ENCODE measurements at places on chromosomes 1 and 21.

GRCh38 chr1:8680664-8681650 lies 136.5 kb downstream of the RERE start:
- no peak for DNase-seq

DNA sequence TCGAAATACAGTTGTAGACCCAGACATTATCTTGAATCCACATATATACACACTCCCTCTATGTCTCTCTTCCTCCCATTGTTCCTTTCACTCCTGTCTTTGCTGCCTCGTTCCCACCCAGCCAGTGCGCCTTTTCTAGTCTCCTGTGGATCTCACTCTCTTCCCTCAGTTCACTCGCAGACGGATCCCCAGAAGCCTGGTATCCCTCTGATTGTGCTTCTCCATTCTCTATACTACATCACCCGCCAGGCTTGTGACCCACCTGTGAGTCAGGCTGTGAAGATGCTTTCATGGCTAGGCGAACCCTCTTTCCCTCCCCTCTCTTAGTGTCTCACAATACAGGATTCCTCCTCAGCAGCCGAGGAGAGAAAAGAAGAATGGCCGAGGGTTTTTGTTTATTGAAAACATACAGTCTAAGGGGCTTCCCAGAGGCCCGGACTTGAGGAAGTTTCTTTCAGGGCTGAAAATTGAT lies 1.5 kb downstream of the HCN3 start:
- no peak for DNase-seq

DNA sequence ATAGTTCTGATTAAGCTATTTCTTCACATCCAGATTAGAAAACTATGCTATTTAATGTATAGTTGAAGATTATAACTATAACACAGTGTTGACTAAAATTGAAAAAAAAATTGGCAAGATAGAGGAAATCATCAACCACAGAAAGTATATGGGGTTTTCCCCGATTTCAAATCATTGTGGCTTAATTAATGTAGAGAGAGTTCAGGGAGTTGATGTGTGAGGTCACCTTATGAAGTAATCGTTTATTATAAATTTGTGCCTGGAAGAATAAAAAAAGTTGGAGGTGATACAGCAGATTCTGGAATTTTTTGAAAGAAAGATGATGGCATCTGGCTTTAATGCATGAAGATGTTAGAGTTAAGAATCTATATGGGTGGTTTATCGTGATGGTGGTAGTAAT lies 84.3 kb downstream of the PTGS2 start:
- no peak for DNase-seq

GRCh38 chr1:182235952-182236650 lies 155.5 kb downstream of the GLUL start:
- no peak for DNase-seq

DNA sequence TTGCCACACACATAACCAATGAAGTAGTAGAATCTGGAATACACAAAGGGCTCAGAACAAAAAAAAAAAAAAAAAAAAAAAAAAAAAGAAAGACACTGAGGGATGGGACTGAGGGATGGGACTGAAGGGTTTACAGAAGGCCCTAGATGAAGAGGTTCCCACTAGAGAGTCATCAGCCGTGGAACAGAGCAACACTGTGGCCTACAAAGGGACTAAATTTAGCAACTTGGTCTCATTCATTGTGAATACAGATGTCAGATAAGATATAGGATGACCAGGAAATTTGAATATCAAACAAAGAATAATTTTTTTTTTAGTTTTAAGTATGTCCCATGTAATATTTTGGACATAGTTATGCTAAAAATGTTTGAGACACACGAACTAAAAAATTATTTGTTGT lies 62.1 kb downstream of the GLUL start:
- DNase-seq, result no peak

- DNase-seq, result no peak
Measured at GRCh38 chr1:248183996-248184395, 9.4 kb downstream of the OR2M2 start.

- DNase-seq, result no peak
Measured at GRCh38 chr1:221775206-221775605, 33.3 kb upstream of the DUSP10 start.

DNA sequence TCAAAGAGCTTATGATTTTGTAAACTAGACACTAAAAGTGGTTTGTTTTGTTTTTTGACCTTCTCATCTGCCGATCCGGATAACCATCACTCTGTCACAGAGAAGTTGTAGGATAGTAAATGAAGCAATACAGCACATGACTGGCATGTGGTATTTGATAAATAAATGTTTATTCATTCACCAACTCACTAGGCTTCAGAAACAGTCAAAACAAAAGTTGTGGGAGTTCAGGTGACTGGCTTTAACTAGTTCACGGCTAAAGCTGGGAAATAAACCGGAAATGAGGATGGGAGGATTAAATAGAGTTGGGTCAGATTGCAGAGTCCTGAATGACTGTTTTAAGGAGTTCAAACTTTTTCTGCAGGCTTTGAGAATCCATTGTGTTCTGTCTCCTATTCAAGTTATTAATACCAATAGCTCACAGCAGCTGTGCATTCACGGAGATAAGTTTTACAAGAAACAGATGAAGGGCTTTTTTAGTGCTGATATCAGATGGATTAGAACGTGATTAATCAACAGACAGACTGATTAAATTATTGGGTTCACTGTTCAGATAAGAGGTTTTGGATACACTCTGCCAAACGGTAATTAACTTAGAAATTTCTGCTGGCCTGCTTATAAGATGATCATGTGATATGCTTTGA lies 463.3 kb downstream of the DPYD start:
- no peak for DNase-seq

Data from HS-5 (cell line).